Right renal pelvis (tissue), 4 donors: ENCODE measurements at places on chromosomes 5 and 9. TPM values are rescaled to one million over a fixed set of nuclear protein-coding genes. Genes with fewer than 3 reads are reported as not detected.

The TEK gene
- polyA plus RNA-seq, result 52.4 TPM

The NEUROG1 gene
- not detected for polyA plus RNA-seq

The QRFP gene
- polyA plus RNA-seq, result 0.30 TPM

The DNLZ gene
- 13.9 TPM for polyA plus RNA-seq

The FBP2 gene
- polyA plus RNA-seq, result 0.18 TPM

The C5orf63 gene
- 15.8 TPM for polyA plus RNA-seq

GRCh38 chr5:80975065-80975464 is 14.9 kb downstream of the RASGRF2 start:
- no peak for DNase-seq

GRCh38 chr5:91139572-91140200 is 243.4 kb downstream of the ARRDC3 start:
- DNase-seq, result no peak

GRCh38 chr9:89175828-89176261 is 2.8 kb downstream of the SHC3 start:
- no peak for DNase-seq

DNA sequence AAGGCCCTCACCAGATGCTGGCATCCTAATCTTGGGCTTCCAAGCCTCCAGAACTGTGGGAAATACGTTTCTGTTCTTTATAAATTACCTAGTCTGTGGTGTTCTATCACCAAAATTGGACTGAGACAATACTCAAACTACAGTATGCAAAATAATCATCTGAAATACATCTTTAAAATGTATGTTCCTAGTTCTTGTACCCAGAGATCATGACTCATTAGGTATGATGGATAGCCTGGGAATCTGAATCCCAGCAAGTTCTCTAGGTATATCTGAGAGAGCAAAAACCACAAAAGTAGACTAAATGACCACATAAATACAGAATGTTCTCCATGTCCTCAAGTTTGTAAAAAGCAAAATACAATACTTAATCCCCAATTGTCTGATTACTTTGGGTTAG is 166.3 kb downstream of the YIPF5 start:
- DNase-seq, result no peak

GRCh38 chr9:5688109-5688508 is 59.2 kb downstream of the RIC1 start:
- DNase-seq, result no peak

GRCh38 chr5:35861718-35862117 is 5.0 kb downstream of the IL7R start:
- no peak for DNase-seq

DNA sequence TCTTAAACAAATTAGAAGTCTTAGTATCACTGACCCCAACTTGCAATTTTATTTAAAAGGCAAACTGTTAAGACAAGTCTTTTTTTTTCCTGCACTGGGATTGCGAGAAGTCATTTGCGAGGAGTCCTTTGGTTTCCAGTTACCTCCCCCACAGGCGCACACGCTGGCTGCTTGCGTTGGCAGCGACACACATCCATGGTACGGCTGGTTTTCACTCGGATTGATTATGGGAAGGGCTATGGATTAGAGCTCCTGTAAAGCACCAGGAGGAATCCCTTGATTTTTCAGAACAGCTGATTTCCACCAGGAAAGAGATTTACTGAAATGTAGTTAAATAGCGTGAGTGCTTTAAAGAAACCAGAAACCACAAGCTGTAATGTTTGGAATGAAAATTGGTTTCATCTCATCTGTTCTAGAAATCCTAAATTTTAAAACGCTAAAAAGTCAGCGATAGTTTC is 737 bp downstream of the SLC1A3 start:
- no peak for DNase-seq

DNA sequence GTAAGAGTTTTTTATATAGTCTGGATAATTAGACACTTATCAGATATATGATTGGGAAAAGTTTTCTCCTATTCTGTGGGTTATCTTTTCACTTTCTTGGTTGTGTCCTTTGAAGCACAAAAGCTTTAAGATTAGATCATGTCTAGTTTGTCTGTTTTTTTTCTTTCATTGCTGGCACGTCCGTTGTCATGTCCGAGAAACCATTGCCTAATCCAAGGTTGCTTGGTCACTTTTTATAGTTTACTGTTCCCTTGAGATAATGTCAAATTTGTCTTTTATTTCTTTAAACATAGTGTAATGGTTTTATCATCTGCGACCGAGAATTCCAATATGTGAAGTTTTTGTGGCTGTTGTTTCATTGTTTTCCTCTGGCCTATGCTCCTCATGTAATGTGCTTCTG is 28.8 kb downstream of the GARNL3 start:
- DNase-seq, result no peak

- no peak for DNase-seq
These were observed 36.3 kb downstream of the TSTD2 start for GRCh38 chr9:97596906-97597305.

DNA sequence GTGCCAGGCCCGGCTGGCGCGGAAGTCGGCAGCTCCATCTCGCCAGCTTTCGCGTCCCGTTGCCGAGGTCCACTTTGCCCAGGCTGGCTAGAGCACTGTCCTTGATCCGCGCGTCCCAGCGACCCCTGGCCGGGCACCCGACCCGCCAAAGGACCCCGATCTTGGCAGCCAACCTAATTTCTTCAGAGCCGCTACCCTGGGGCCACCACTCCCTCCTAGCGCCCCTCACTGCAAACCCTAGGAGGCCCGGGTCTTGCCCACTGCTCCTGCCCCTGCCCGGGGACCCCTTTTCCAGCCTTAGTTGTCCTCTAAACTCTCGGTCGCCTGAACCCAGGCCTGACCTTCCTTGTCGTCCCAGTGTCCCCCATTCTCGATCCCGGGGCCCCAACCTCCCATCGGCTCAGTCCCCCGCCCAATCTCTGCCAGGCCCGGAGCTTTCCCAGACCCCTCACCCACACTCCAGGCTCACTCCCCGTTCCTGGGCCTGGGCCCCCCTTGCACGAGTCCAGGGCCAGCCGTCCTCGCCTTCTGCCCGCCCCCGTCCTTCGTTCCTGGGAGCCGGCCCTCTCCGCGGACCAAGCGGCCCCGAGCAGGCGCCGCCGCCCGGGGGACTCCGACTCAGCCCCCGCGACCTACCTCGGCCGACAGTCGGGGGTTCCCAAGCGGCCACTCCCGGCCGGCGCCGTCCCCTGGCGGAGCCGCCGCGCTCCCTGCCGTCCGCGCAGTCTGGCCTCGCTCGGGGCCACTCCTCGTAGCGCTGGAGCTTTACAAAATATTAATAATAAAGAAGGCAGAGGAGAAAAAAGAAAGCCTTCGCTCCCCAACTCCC is 701 bp upstream of the LMX1B start:
- DNase-seq, result no peak

- DNase-seq, result no peak
These were observed 52.4 kb downstream of the FAM170A start for GRCh38 chr5:119681734-119682133.

GRCh38 chr9:33835625-33836260 is 18.8 kb downstream of the UBE2R2 start:
- DNase-seq, result no peak

GRCh38 chr5:173501271-173501670 is 115.2 kb downstream of the BOD1 start:
- DNase-seq, result no peak

DNA sequence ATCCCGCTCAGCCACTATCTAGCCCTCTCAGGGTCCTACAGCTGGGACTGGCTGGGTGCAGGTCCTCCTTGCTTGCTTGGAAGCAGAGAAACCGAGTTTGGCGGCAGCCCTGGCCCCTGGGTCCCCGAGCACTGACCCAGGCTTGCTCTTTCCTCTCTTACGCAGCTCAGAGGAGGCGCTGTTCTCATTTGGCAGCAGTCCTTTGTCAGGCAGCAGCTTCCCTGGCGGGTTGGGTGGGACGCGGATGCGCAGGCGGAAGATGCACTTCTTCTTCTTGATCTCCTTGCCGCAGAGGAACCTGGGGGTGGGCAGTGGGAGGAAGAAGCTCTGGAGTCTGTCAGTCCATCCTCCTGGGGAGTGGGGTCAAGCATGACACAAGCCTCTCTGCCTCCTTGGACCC is 14.5 kb downstream of the PHF19 start:
- no peak for DNase-seq

DNA sequence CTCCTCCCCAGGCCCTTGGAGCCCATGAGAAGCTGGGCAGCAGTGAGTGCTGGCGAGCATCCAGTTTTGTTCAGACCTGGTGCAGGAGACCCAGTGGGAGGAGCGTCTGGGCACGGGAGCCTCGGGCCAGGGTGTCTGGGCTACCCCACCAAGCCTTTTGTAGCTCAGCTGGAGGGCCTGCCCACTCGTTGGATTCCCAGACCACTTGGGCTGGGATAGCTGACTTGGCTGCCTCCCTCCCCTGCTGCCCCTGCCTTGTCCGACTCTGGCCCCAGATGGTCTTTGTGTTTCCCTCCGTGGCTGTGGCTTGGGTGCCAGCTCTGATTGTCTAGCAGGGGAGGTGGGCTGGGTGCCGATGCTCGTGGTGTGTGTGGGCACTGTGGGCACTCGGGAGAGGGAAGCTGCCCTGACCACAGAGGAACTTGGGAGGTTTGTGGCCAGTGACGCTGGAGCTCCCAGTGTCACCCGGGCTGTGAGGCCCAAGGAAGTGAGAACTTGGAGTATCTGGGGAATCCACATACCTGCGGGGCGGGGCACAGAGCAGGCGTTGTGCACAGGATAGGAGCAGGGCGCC is 47.3 kb downstream of the WNK2 start:
- no peak for DNase-seq

DNA sequence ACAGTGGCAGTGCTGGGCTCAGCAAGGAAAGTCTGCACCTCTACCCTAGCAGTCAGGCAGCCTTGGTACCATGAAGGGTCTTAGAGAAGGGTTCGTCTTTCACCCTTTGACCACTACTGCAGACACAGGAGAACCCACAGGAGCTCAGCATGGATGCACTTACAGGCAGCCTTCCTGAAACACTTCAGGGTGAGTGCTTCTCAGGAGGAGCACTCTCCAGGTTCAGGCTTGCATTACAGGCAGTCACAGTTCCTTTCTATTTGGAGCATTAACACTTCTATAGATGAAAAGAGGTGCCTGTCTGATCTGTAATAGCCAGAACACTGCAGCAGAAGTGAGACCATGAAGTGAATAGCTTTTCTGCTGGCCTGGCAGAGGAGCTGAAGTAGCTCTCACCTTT is 8.7 kb upstream of the CYLC2 start:
- no peak for DNase-seq

DNA sequence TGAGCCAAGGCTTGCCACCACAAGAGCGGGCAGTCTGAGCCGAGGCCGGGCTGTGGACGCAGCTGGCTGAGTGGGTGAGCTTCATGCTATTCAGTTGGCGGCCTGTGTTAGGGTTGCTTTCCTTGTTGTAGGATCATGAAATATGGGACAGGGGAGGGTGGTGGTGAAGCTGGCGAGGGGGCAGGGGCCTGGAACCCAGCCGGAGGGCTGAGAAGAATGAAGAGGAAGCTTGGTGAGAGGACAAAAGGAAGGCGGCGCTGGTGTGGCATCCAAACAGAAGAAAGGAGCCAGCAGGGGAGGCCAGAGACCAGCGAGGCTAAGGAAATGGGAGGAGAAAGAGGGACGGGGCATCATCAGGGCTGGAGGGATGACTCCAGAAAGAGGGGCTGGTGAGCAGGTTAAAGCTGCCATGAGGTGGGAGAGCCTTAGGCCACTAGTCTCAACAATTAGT is 18.3 kb downstream of the RALGPS1 start:
- DNase-seq, result no peak

DNA sequence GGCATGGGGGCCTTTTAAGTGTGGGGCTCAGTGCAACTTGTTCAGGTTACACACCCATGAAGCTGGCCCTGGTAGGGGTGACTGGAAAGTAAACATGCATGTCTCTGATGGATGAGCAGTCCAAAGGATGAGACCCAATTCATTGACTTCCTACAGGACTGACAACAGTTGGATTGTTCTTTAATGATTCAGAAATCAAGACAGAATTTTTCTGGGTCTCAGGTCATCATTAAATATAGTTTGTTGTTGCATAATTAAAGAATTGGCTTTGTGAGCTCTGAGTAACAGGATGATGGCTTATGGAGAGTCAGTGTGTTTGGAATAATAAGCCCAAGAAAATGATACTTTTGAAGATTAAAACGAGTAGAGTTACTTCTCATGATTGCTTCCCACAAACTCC is 604.2 kb upstream of the CLINT1 start:
- DNase-seq, result no peak

GRCh38 chr5:32027717-32028458 is 146.2 kb downstream of the GOLPH3 start:
- no peak for DNase-seq

DNA sequence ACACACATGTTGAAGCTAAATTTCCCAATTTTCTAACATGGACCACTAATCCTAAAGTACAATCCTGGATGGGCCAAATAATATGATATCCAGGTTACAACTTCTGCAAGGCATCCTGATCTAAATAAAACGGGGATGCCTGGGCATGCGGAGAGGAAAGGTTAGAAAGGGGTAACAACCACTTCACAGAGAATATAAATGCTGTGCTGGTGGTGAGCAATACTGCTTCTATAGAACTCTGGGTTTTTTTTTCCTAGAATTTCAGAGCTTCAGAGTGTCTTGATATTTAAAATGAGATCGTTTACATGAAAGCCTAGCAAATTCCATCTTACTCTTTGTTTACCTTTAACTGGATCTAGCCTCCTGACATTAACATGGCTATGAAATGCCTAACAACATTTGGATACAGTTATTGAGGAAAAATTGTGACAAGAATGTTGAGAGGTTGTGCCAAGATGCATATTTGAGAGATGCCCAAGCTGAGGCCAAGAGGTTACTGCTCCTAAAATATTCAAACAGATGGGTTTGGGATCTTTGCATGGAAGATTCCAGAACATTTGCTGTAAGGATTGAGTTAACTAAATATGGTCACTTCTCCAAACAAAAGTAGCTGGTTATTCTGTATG is 22.4 kb downstream of the TNFAIP8 start:
- DNase-seq, result no peak

- no peak for DNase-seq
These were observed 777.4 kb upstream of the CHD1 start for GRCh38 chr5:99706160-99706559.

DNA sequence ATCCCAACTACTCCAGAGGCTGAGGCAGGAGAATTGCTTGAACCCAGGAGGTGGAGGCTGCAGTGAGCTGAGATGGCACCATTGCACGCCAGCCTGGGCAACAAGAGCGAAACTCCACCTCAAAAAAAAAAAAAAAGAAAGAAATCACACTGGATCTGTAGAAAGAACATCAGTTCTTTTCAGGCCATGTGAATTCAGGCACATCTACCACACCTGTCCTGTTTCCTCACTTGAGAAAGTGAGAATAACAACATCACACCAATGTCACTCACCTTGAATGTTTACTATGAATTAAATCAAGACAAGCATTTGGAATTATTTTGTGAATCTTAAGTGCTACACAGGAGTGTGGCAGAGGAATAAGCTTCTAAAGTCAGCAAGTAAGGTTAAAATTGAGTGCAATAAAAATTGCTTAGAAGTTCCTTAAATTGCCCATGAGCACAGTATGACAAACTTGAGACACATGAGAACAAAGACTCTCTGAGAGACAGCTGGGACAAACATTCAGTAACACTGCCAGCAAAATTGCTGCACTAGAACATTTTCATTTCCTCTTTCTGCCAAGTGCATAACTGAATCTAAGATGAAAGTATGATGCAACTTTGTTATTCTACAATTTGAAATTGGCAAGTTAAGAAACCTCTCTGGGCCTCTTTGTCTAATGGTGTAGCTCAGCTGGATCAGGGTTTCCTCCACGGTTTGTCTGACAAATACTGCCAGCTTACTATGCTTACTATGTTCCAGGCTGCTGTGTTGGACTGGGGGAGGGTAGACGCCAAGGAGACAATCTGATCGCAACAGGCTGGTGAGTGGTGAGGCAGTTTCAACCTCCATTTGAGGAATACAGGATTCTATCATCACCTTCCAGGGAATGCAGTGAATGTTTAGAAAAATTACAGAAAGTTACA is 1.9 kb upstream of the RIC1 start:
- DNase-seq, result no peak

GRCh38 chr5:141788296-141788970 is 89.8 kb downstream of the PCDH1 start:
- DNase-seq, result no peak
